ENCODE measurements at places on chromosomes 12 and 14.

DNA sequence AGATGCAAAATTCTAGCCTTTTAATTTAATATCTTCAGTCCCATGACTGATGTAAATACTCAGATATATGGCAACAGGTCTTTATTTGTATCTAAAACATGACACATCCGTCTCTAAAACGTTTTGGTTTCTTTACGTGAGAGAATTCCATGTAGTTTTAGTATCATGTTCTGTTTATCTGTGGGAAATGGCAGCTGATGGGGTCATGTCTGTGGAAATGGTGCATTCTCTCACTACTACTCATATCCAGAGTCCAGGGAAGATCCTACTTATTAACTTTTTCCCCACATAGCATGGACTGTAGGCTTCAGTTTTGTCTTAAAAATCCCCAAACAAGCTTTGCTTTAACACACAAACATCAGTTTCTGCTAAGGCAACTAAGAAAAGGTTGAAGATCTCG, 53.8 kb downstream of the SPTLC2 start:
- DNase-seq, result no peak

DNA sequence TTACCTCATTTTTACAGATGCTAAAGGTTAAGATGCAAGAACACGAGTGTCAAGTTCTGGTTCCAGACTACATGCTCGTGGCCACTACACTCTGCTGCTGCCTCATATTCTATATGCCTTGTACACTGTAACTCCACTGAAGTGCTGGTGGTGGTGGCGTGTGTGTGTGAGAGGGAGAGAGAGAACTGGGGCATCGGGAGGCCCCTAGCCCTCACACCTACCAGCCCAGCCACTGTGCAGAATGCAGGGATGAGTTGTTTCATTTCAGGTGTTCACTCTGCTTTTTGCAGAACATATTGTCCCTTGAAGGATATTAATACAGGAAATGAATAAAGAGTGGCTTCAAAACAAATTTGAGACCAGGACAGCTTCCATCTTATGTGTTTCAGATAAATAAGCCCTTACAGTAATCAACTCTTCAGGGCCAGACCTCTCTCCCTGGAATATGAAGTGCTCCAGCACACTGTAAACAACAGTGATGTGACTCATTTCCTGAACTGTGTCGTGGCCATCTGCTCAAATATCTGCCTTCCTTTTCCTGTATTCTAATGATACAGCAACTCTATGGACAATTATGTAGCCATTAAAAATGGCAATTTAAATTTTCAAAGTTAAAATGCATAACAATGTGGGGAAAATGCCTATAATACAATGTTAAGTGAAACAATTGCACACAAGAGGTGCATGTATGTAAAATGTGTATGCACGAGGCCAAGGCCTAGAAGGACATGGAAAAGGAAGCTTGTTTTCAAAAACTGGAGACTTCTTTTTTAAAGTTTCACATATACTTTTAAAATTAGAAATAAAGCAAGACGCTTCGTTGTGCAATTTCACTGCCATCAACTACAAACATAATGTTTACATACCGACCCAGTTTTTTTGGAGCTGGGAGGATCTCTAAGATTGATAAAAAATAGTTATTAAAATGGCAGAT, 215.4 kb downstream of the PELI2 start:
- no peak for DNase-seq

- no peak for DNase-seq
Observed at GRCh38 chr12:18703321-18703720, 34.5 kb downstream of the PLCZ1 start.

DNA sequence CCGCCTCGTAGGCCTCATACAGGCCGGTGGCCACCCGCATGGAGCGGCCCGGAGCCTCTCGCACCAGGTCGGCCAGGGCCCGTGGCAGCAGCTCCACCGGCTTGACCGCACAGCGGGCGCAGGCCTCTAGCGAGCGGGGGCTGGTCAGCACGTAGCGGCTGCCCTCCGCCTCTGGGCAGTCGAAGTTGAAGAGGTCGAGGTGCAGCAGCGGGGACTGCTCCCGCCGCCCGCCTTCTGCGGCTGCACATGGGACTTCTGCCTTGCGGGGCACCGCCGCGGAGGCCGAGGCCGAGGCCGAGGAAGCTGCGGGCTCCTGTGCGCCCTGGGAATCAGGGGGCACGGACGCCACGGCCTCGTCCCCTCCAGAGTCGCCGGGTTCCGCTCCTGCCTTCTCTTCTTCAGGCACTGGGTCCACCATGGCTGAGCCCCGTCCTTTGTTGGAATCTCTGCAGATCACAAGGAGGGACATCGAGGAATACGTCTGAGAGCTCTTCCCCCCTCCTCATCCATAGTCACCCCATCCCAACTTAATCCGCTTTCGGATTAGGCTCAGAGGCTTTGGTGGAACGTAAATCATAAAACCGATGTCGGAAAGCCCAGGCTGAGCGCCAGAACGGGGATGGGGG, 1.4 kb downstream of the CCDC177 start:
- no peak for DNase-seq

DNA sequence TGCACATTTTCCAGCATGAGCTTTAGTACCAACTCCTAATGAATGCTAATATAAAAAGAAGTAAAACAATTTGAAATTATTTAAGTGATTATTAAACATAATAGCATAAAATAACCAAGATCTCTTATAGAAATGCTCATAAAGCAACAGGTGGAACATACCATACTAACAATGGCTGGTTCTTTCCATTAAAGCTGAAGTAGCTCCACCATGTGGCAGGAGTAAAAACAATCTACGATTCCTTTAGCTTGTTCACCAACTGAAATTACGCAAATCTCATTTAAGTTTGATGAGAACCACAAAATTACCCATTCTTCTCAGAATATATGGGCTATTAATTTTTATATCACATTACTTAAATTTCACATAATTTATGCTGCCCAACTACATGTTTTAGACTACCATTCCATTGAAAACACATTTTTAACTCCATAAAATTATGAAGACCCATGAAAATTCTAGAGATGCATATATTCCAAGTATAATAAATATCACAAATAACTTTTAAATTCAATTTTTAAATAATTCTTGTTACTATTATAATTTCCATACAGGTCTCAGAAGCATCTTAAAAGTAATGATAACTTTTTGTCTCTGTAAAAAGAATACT, 213.6 kb downstream of the DAD1 start:
- DNase-seq, result no peak

DNA sequence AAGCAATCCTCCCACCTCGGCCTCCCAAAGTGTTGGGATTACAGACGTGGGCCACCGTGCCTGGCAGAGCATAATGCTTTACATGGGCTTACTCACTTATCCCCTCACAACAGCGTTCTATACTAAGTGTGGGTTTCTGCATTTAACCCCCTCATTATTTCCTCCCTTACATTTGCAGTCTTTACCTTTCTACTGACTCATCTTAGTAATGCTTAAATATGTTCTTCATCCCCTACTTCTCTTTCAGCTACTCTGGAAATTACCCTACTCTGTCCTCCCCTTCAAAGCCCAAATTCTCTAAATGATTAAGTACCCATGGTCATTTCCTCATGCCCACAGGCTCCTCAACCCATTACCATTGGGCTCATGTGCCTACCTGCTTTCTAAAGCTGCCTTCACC, 40.7 kb downstream of the NKX2-1 start:
- no peak for DNase-seq

GRCh38 chr12:113900716-113901115, 65.4 kb downstream of the RBM19 start:
- DNase-seq, result no peak

DNA sequence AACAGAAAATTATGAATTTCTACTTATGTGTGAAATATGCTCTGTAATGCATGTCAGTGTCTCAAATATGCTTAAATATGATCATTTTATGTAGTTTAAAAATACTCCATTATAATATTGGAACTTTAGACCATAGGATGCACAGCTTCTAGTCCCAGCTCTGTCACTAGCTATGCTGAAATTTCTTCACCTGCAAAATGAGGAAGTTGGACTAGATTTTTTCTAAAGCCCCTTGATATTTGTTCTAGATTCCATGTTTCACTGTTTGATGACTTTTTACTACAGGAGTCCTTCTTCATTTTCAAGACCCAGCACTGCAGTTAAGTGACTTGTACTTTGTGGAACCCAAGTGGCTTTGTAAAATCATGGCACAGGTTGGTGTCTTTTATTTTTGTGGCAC, 90.1 kb downstream of the LRRK2 start:
- no peak for DNase-seq
